ENCODE measurements at places on chromosomes 12 and 14. TPM values are rescaled to one million over a fixed set of nuclear protein-coding genes. Genes with fewer than 3 reads are reported as not detected.

DNA sequence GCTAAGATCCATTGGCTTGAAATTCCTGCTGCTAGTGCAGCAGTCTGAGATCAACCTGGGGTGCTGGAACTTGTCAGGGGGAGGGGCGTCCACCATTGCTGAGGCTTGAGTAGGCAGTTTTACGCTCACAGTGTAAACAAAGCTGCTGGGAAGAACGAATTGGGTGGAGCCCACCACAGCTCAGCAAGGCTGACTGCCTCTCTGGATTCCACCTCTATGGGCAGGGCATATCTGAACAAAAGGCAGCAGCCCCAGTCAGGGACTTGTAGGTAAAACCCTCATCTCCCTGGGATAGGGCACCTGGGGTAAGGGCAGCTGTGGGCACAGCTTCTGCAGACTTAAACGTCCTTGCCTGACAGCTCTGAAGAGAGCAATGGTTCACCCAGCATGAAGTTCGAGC is 191.7 kb downstream of the ALG10B start:
- no peak overlapping the region for H3K27ac ChIP-seq
- no peaks in the 10 kb centered on the region for H3K4me1 ChIP-seq
- H3K4me3 ChIP-seq: no peak overlapping the region

KRT82 gene
- total RNA-seq: not detected

GRCh38 chr14:54446161-54446693 is 5.1 kb upstream of the CNIH1 start:
- no peaks in the 10 kb centered on the region for H3K36me3 ChIP-seq
- no peak for DNase-seq
- H3K27me3 ChIP-seq: peaks cover 7% of the 10 kb centered on the region
- no peak overlapping the region for H3K4me3 ChIP-seq

NID2 gene
- not detected for total RNA-seq

- H3K36me3 ChIP-seq: peaks cover 4% of the 10 kb centered on the region
- no peak overlapping the region for H3K27ac ChIP-seq
- H3K4me1 ChIP-seq: peaks cover 19% of the 10 kb centered on the region
- no peak for DNase-seq
- H3K4me3 ChIP-seq: no peak overlapping the region
Measured at GRCh38 chr12:53174881-53175491, 5.5 kb upstream of the ZNF740 start.

DNA sequence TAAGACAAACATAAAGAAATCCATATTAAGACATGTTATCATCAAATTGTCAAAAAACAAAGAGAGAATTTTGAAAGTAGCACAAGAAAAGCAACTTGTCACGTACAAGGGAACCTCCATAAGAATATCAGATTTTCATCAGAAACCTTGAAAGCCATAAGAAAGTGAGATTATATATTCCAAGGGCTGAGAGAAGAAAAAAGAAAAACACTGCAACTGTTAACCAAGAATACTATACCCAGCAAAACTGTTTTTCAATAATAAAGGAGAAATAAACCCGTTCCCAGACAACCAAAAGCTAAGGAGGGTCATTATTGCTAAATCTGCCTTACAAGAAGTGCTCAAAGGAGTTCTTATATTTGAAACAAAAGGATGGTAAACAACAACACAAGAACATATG is 94.7 kb upstream of the TSPAN8 start:
- no peak overlapping the region for H3K4me3 ChIP-seq
- no peak for DNase-seq
- no peaks in the 10 kb centered on the region for H3K36me3 ChIP-seq
- H3K27ac ChIP-seq: no peak overlapping the region
- H3K27me3 ChIP-seq: no peaks in the 10 kb centered on the region

TMCC3 gene
- total RNA-seq: 0.16 TPM

DNA sequence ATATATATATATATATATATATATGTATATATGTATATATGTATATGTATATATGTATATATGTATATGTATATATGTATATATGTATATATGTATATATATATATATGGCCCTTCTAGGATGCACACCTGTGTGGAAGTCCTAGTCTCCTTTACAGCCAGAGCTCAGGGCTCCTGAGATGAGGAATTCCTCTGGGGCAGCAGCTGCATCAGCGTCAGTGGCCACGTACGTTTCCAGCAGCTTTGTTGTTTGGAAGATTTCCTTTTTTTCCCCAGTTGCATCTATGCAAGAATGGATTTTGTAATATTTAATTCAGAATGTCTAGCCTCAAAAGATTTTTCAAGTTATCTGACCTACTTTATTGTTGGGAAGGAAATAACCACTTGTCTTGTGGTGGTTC is 68.6 kb downstream of the TNFAIP2 start:
- H3K27ac ChIP-seq: no peak overlapping the region
- peaks cover 32% of the 10 kb centered on the region for H3K27me3 ChIP-seq
- no peaks in the 10 kb centered on the region for H3K36me3 ChIP-seq
- H3K4me3 ChIP-seq: no peak overlapping the region
- H3K4me1 ChIP-seq: peaks cover 3% of the 10 kb centered on the region

GRCh38 chr12:89350630-89351488 is 1.4 kb downstream of the DUSP6 start:
- peak overlapping the region; percentile 92 for H3K27ac ChIP-seq
- peaks cover 42% of the 10 kb centered on the region for H3K36me3 ChIP-seq
- peak; percentile 52 for DNase-seq
- no peaks in the 10 kb centered on the region for H3K27me3 ChIP-seq

- no peak for DNase-seq
- H3K27me3 ChIP-seq: peaks cover 2% of the 10 kb centered on the region
- no peaks in the 10 kb centered on the region for H3K4me1 ChIP-seq
- H3K27ac ChIP-seq: no peak overlapping the region
- no peak overlapping the region for H3K4me3 ChIP-seq
- H3K36me3 ChIP-seq: no peaks in the 10 kb centered on the region
Measured at GRCh38 chr14:60175255-60175902, 10.2 kb upstream of the DHRS7 start.

KIF5A gene
- total RNA-seq: 1.3 TPM

DNA sequence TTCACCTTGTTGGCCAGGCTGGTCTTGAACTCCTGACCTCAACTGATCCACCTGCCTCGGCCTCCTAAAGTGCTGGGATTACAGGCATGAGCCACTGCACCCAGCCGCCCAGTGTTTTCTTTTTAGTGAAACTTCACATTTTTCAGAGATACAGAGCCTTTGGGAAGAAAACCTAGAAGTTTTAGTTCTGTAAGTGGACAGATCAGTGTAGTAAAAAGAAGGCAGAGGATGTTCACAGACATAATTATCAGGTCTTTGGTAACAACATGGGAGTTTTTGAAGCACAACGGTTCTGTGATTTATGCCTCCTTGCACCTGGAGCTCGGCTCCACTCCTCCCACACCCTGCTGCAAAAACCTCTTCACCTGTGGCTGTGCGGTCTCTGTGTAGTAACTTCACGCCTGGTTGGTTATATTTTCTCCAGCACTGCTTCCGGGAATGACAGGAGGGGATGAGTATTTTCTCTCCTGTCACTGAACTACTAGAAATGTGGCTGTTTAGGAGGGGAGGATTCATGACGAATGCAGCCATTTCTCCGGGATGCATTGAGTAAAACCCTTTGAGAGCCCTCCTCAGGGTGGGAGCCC is 67.0 kb downstream of the ARF6 start:
- peak; percentile 53 for DNase-seq
- peaks cover 42% of the 10 kb centered on the region for H3K4me1 ChIP-seq
- peak overlapping the region; percentile 42 for H3K27ac ChIP-seq
- H3K27me3 ChIP-seq: no peaks in the 10 kb centered on the region
- no peak overlapping the region for H3K4me3 ChIP-seq

DNA sequence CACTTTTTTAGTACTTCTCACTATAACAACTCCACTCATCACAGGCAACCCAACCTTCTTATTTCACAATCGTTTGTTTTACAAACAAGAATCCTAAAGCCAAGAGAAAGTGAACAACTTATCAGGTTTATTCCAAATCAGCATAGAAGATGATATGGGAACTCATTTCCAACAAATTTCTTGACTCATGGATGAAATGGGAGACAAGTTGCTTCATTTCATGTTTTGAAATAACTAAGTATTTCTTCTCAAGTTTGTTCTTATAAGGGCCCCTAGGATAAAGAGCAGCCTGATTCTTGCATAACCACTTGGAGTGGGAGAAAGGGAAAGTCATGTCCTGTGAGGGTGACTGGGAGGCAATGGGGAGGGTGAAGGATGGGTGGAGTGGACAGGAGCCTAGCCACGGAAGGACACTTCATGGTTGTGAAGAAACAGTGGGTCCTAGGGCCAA is 168.3 kb downstream of the DUSP6 start:
- H3K27ac ChIP-seq: no peak overlapping the region
- H3K4me1 ChIP-seq: peaks cover 29% of the 10 kb centered on the region
- H3K27me3 ChIP-seq: no peaks in the 10 kb centered on the region
- peaks cover 7% of the 10 kb centered on the region for H3K36me3 ChIP-seq

- no peaks in the 10 kb centered on the region for H3K27me3 ChIP-seq
- peaks cover 21% of the 10 kb centered on the region for H3K4me1 ChIP-seq
- peaks cover 19% of the 10 kb centered on the region for H3K36me3 ChIP-seq
- DNase-seq: no peak
Measured at GRCh38 chr14:63523735-63524426, 19.3 kb downstream of the PPP2R5E start.
